Activated CD8-positive, alpha-beta T cell treated with anti-CD3 and anti-CD28 coated beads for 36 hours (primary cell): ENCODE measurements at places on chromosomes 2 and 18. TPM values are rescaled to one million over a fixed set of nuclear protein-coding genes. Genes with fewer than 3 reads are reported as not detected.
A peak's percentile ranks its signal among the peaks of the same experiment; 100 is the strongest.

DNA sequence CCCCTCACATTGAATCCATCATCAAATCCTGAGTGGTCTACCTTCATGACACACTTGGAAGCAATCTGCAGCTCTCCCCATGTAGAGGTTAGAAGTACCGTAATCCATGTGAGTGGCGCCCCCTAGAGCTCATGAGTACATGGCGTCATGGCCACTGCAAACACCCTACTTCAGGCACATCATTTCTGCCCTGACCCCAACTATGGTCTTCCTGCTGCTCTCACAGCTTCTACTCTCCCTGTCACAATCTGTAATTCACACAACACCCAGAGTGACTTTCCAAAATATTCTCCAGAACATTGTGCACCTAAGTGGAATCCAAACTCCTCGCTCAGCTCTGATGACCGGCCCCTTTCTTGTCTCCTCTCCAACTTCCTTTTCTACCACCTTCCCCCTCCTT, 141.9 kb downstream of the ANKRD44 start:
- peak overlapping the region; percentile 71 for H3K27ac ChIP-seq
- peaks cover 21% of the 10 kb centered on the region for H3K36me3 ChIP-seq
- H3K27me3 ChIP-seq: no peaks in the 10 kb centered on the region
- peak; percentile 88 for DNase-seq

DNA sequence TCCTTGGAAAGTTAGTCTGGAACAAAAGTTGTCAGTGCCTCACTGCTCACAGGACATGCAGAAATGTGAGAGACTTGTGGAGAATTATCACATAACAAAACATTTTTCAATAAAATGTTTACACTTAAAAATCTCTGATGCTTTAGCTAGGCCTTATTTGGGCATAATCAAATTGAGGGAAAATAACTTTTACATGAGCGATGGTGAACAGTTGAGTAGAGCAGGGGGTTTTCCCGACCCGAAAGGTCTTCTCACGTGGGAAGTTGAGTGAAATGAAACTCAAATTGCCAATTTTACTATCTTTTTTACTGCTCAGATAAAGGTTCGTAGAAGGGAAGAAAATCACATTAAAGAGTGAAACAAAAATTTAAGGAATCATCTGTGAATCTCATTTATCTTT, 465.6 kb downstream of the MTX2 start:
- H3K27me3 ChIP-seq: peaks cover 4% of the 10 kb centered on the region
- no peak overlapping the region for H3K27ac ChIP-seq
- H3K4me3 ChIP-seq: no peak overlapping the region
- H3K36me3 ChIP-seq: no peaks in the 10 kb centered on the region

DNA sequence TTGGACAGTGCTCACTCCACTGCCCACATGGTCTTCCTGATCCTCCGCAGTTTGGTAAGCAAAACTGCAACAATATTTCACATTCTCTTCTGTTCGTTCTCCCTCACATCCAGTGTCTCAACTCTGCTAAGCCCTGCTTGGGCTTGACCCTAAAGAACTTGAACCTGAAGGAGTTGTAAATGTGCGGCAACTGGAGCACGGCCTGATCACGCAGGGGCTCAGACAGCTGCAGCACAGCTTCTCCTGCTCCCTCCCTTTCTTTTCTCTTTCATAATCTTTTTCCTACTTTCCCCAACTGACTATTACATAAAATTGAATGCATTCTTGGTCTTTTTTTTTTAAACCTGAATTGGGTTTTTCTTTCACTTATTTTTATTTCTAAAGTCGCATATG, 10.2 kb downstream of the CYRIA start:
- H3K27ac ChIP-seq: no peak overlapping the region
- peaks cover 3% of the 10 kb centered on the region for H3K27me3 ChIP-seq
- H3K4me3 ChIP-seq: no peak overlapping the region
- peaks cover 4% of the 10 kb centered on the region for H3K4me1 ChIP-seq
- no peaks in the 10 kb centered on the region for H3K36me3 ChIP-seq

The DIPK1C gene
- not detected for total RNA-seq

DNA sequence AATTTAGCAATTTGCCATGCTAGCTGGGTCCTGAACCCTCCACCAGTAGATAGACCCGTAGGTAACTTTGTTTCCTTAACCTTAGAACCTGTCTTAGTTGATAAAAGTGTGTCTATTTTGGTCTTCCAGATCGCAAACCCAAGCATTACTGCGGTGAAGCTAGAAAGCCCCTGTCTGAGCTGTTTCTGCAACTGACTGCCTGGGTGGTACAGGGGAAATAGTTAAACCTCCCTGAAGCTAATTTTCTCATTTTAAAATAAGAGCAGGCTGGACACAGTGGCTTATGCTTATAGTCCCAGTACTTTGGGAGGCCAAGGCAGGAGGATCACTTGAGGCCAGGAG, 101.7 kb upstream of the MSH2 start:
- peaks cover 2% of the 10 kb centered on the region for H3K27me3 ChIP-seq
- H3K36me3 ChIP-seq: no peaks in the 10 kb centered on the region
- H3K4me1 ChIP-seq: peaks cover 9% of the 10 kb centered on the region

- no peaks in the 10 kb centered on the region for H3K4me1 ChIP-seq
- no peaks in the 10 kb centered on the region for H3K36me3 ChIP-seq
- no peak overlapping the region for H3K4me3 ChIP-seq
- no peak overlapping the region for H3K27ac ChIP-seq
- DNase-seq: no peak
These were observed 288.7 kb upstream of the DSEL start for GRCh38 chr18:67805261-67805660.

DNA sequence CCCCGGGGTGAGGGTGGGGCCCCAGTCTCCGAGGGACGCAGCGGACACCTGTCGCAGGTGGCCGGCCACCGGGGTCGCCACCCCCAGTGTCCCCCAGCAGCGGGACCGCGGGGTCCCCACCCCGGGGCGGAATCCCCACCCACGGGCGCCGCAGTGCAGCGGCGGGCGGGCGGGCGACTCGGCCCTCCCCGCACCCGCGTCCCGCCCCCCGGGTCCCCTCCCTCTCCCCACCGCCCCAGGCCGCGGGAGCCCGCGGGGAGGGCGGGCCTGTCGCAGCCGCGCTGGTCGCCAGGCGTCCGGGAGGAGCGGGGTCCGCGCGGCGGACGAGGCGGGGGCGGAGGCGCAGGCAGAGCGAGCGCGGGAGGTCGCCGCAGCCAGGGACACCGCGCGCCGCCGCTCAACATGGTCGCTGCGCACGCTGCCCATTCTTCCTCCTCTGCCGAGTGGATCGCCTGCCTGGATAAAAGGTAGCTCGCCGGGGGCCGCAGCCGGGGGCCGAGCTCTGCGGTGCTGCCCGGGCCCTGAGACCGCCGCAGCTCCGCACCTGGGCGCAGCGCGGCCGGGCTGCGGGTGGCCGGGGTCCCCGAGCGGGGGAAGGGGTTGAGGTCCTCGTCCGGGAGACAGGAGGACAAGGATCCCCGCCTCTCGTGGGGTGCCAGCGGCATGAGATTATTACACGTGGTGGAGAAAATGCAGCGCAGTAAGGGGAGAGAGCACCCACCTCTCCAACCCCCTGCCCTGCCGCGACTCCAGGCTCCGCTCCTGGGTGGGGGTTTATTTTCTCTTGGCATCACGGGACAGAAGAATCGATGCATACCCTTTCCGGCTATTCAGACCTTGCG, at the start of gene RAPGEF4:
Gene RAPGEF4 (plus strand): TSS at position 264 of the 842 bp plus-strand sequence. CDS start 139 bp downstream, at position 403.
- peaks cover 7% of the 10 kb centered on the region for H3K4me1 ChIP-seq
- H3K36me3 ChIP-seq: no peaks in the 10 kb centered on the region
- H3K27ac ChIP-seq: no peak within 1 kb of the TSS
- DNase-seq: peak; percentile 22

DNA sequence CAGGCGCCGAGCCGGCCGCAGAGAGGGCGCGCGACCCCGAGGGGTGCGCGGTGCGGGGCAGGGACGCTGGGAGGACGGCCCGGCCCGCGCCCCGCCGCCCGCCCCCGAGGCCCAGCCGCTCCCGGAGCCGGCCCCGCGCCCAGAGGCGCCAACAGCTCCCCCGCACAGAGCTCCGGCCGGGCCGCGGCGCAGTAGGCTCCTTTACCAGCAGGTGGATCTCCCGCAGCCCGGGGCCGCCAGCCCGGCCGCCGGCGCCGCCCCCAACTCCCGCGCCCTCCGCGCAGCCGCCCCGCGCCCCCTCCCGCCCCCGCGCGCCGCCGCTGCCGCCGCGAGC, 258 bp downstream of the MGAT4A start:
- no peaks in the 10 kb centered on the region for H3K27me3 ChIP-seq
- peak; percentile 68 for DNase-seq
- peaks cover 18% of the 10 kb centered on the region for H3K36me3 ChIP-seq
- H3K4me3 ChIP-seq: peak overlapping the region; percentile 89
- no peak overlapping the region for H3K27ac ChIP-seq
- H3K4me1 ChIP-seq: peaks cover 55% of the 10 kb centered on the region

The PSD4 gene
- total RNA-seq: 247 TPM

- no peaks in the 10 kb centered on the region for H3K4me1 ChIP-seq
- no peak for DNase-seq
- H3K27me3 ChIP-seq: no peaks in the 10 kb centered on the region
- peaks cover 15% of the 10 kb centered on the region for H3K36me3 ChIP-seq
- H3K27ac ChIP-seq: no peak overlapping the region
These were observed 70.8 kb downstream of the ABI2 start for GRCh38 chr2:203399031-203399430.

DNA sequence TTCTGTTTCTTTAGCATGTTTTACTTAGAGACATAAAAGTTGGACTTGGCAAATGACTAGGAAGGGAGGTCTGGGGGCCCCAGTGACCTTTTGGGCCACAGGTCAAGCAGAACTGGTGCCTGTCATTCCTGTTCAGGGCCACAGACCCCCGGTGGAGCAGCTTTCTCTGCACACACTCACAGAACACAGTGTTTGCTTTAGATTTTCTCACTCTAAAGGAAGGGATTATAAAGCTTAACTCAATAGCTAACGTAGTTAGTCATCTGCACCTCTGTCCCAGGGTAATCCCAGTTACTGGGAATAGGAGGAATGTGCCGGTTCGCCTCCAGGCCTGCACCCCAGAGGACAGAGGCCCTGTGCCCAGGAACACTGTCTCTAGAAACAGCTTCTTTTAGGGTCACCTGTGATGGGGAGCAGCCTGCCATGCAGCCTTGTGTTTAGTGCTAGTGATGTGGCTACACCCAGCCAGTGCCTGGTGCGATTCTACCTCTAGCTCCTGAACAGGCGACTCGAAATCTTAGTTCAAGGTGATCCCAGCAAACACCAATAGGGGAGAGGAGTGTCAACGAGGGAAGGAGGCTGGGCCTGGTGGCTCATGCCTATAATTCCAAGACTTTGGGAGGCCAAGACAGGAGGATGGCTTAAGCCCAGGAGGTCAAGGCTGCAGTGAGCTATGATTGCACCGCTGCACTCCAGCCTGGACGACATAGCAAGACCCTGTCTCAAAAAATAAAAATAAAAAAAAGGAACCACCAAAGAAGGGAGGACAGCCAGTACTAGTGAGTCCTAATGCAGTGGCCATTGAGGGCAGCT, 11.6 kb downstream of the SPATA3 start:
- H3K4me1 ChIP-seq: no peaks in the 10 kb centered on the region
- no peak overlapping the region for H3K27ac ChIP-seq
- peaks cover 2% of the 10 kb centered on the region for H3K36me3 ChIP-seq
- DNase-seq: no peak

DNA sequence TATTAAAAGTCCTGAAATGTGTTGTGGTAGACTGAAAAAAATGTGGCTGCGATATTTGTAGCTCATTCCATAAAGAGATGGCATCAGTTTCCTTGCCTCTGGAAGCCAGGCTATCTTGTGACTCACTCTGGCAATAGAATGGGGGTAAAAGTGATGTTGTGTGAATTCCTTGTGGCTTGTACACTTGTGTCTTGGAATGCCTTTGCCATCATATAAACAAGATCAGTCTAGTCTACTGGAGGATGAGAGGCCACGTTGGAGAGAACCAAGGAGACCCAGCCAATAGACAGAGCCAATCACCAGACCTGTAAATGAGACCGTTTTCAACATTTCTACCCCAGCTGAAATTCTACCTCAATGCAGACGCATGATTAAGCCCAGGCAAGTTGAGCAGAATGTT, 254.1 kb downstream of the TRIB2 start:
- H3K4me1 ChIP-seq: peaks cover 7% of the 10 kb centered on the region
- H3K27ac ChIP-seq: no peak overlapping the region
- DNase-seq: no peak
- peaks cover 23% of the 10 kb centered on the region for H3K27me3 ChIP-seq
